Activated CD8-positive, alpha-beta memory T cell treated with anti-CD3 and anti-CD28 coated beads, Interleukin-2, amount 10 ng/mL, durations not matched to agents 7 days and 5 days (primary cell): ENCODE measurements at places on chromosomes 6 and 20. TPM values are rescaled to one million over a fixed set of nuclear protein-coding genes. Genes with fewer than 3 reads are reported as not detected.

Gene TFAP2B
- not detected for total RNA-seq

Gene SLC22A2
- total RNA-seq = not detected

DNA sequence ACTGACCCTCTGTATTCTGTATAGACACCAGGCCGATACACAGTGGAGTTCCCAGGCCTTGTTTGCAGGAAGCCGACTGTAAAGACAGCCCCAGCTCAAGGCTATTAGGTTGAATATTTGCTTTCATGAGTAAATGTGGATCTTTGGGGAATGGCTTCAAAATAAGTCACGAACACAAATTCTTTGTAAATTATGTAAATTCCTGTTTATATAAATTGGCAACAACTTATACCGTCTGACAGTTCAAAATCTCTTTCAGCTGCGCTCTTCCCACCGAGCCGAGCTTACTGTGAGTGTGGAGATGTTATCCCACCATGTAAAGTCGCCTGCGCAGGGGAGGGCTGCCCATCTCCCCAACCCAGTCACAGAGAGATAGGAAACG lies 24.7 kb downstream of the EDN3 start:
- no peak for DNase-seq

- DNase-seq = no peak
These were observed 194.9 kb downstream of the GPX5 start for GRCh38 chr6:28720357-28721231.

Gene C6orf118
- total RNA-seq = not detected

DNA sequence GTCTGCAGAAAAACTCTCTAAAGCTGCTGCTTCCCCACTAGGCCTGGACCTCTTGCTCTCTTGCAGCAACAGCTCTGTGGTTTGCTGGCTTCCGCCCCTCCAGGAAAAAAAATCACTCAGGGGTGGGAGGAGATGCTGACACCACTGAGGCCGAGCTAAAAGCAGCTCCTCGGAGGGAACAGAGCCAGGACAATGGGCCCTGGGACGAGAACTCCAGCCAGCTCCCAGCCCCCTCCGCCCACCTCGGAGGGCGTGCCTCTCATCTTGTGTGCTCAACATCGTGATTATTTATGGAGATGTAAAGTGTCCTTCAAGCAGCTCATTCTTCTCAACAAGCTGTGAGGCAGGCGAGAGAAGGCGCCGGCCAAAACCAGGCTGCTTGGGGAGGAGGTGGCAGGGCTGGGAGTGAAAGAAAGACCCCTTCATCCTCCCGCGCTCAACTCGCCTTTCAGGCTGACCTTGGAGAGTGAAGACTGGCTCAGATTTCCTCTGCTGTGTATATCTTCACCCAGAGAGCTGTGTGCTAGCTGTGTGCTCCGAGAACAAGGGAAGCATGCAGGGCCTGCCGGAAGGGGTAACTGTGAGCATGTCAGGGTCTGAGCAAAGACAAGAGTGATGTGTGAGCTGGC lies 53.5 kb upstream of the LRFN2 start:
- peak; percentile 65 for DNase-seq

Gene LAMP5
- not detected for total RNA-seq

DNA sequence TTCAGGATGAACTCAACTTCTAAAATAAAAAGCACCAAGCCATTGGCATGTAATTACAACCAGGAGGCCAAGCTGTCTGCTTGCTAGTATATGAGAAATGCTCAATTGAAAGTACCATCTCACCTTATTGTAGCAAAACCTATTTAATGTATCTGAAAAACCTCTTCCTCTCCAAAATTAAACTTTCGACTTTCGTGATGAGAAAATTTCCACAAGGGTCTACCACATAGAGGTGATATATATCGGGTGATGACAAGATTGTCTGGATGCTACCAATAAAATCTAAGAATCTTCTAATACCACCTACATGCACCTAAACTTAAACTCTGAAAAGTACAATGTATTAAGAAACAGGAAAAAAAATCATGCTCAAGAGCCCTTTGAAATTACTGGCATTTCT lies 74.2 kb downstream of the ATXN1 start:
- DNase-seq = no peak

- no peak for DNase-seq
These were observed 94.7 kb downstream of the TMEM242 start for GRCh38 chr6:157228426-157229131.

Gene SLC17A1
- not detected for total RNA-seq

GRCh38 chr6:47674673-47675072 lies 23.7 kb upstream of the ADGRF4 start:
- DNase-seq = no peak

Gene XKR7
- not detected for total RNA-seq

- DNase-seq = no peak
These were observed 26.8 kb downstream of the MYT1 start for GRCh38 chr20:64191002-64191401.

- DNase-seq = no peak
These were observed 2.1 kb downstream of the MAFB start for GRCh38 chr20:40686893-40687292.

DNA sequence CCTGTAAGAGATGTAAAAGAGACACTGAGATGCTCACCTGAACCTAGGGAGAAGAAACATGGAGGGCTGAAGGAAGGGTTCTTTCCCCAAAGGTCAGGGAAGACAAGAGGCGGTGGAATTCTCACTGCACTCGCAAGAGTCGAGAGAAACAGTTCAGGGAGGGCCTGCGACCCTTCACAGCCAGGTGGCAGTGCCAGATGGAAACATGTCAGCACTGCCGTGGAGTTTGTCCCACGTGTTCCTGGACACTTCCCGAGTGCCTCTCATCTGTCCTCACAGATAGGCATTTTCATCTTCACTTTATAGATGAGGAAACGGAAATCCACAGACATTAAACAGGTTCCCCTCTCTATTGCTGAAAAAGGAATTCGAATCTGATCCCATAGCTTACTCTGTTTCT lies 70.4 kb upstream of the SYNJ2 start:
- no peak for DNase-seq

Gene IL17A
- total RNA-seq = not detected

DNA sequence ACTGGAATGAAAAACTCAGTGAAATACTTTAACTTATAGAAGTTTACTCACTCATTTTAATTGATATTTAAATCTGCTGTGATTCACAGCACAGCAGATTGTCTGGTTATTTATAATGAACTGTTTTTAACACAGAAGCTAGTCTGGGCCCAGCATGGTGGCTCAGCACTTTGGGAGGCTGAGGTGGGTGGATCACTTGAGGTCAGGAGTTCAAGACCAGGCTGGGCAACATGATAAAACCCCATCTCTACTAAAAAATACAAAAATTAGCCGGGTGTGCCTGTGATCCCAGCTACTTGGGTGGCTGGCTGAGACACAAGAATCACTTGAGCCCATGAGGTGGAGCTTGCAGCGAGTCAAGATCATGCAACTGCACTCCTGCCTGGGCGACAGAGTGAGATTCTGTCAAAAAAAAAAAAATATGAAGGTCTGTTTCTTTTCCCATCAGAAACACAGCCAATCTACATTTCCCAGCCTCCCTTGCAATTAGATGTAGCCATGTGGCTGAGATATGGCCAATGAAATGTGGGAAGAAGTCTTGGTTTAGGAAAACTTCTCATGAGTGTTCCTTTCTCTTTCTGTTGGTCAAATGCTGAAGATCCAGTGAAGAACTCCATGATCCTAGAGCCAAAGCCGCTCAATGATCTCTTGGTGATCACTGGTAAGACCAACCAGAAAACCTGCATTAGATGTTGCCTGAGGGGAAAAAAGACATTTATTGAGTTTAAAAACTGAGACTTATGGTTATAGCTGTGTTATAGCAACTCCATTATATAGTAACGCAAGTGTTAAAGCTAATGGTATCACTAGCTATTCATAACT lies 31.3 kb upstream of the BTN3A2 start:
- no peak for DNase-seq

GRCh38 chr6:170504479-170504878 lies 48.6 kb downstream of the PSMB1 start:
- DNase-seq = no peak

GRCh38 chr20:60100780-60101179 lies 142.6 kb downstream of the CDH26 start:
- DNase-seq = peak; percentile 42

GRCh38 chr20:36319356-36320260 lies 13.5 kb downstream of the DLGAP4 start:
- DNase-seq = no peak

DNA sequence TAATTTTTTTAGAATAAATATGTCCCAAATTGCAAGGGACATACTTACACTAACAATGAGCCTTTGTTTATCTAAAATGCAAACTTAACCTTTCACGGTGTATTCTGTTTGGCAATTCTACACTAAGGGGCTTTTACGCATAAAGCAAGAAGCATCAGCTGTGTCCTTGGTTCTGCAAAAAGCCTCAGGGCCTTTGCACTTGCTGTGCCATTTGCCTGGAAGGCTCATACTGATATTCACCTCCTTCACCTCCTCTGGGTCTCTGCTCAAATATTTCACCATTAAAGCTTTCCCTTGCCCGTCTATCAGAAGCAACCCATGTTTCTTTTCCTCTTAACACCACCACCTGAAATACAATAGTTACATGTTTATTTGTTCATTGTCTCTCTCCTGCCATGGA lies 8.9 kb upstream of the BMP7 start:
- no peak for DNase-seq

GRCh38 chr6:20791074-20791473 lies 256.8 kb downstream of the CDKAL1 start:
- DNase-seq = no peak

DNA sequence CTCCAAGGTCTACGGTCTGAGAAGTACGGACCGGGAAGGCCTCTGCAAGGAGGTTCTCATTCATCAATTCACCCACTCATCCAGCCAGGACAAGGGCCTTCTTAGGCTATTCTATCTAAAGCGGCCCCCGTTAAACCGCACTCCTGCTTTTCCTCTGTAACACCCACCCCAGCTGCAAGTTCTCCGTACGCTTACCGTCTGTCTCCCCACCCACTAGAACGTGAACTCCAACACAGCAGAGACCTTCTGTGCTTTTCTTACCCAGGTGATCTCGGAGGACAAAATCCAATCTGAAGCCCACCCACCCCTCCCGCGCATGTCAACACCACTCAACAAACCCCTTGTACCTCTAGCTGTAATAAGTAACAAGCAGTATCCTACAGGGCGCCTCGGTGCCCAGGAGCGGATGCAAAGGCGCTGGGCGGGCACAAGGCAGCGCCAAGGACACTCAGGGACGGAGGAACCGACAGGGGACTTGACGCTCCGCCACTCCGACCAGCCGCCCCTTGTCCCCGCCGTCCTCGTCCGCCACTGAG lies 351 bp downstream of the AURKA start:
- peak; percentile 42 for DNase-seq
